ENCODE measurements at places on chromosomes 7 and 10.

DNA sequence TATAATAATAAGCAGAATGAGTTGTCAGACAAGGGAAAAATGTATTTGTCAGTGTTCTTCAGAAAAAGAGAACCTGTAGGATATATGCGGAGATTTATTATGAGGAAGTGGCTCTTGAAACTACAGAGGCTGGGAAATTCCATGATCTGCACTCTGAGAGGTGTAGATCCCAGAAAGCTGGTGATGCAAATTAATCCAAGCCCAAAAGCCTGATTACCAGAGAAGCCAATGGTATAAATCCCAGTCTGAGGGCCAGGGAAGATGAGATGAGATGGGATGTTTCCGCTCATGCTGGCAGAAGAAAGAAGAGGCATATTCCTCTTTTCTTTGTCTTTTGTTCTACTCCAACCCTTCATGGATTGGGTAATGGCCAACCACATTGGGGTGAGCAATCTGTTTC lies 732.8 kb upstream of the IGFBP3 start:
- DNase-seq = no peak

GRCh38 chr7:132105096-132105495 lies 471.2 kb downstream of the PLXNA4 start:
- no peak for DNase-seq

DNA sequence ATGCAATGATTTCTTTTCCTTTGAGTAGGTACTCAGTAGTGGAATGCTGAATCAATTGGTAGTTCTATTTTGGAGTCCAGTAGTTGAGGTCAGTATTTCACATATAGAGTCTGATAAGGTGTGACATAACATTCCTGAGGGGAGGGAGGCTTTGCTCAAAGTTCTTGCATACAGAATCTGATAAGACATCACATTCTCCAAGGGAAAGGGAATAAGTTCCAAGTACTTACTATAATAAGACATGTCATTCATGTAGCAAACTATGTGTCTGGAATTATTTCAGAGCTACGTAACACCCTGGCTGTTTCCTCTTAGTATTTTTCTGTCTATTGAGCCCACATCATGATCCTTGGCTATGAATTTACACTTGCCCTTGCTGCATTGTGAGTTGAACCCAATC lies 74.3 kb upstream of the POM121L12 start:
- DNase-seq = no peak

GRCh38 chr10:5971886-5972285 lies 5.5 kb downstream of the IL15RA start:
- DNase-seq = no peak

DNA sequence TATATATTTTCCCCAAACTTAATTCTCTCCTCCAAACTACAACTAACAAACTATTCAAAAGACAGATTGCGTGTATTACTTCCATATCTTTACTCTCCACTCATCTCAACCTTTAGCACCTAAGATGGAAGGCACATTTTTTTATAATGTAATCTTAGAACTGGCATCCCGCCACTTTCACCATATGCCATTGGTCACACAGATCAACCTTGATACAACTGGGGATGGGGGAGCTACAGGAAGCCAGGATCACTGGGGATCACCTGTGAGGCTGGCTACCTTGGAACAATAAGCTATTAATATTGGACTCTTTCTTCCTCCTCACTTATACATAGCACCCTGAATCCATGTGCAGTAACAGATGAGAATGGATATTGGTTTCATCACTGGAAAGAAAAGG lies 469.6 kb upstream of the LRRN3 start:
- DNase-seq = no peak

DNA sequence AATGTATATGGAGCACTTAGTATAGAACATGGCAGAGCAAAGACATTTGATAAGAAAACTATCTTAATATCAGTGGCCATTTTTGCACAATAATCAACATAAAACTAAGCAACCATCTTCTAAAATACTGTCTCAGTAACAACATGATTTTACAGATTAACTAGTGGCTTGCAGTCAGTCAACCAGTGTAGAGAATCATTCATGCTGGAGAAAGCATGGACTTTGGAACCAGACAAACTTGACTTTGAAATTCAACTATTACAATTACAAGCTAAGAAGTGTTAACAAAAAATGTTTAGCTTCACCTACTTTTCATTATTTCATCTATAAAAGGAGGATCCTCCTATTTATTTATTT lies 27.7 kb downstream of the CUBN start:
- no peak for DNase-seq

GRCh38 chr10:73110345-73110849 lies at the start of gene NUDT13:
TSS of gene NUDT13 (plus strand) at chr10:73110455. CDS start at chr10:73114366, 3,911 bp downstream.
- DNase-seq = no peak

DNA sequence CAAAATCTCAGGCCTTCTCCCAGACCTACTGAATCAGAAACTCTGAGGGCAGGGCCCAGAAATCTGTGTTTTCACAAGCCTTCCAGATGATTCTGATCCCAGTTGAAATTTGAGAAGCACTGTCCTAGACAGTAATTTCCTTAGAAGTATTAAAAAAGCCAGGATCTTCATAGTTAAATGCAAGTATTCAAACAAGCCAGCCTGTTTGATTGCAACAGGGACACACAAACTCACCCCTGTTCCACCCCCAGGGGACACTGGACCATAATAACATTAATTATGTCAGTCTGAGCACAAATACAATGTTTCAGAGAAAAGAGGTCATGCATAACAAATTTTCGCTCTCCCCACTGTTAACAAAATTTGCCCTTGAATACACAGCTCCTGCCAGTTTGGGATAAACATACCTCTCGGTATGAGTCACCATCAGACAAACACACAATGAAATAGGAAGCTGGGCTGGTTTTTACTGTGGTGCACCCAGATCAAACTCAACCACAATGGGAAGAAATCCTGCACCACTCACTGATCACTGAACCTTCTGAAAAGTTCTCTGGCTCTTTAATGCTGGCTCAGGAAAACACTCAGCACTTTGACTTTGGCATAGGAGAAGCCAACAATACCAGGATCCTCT lies 34.3 kb downstream of the ABLIM1 start:
- DNase-seq = no peak

DNA sequence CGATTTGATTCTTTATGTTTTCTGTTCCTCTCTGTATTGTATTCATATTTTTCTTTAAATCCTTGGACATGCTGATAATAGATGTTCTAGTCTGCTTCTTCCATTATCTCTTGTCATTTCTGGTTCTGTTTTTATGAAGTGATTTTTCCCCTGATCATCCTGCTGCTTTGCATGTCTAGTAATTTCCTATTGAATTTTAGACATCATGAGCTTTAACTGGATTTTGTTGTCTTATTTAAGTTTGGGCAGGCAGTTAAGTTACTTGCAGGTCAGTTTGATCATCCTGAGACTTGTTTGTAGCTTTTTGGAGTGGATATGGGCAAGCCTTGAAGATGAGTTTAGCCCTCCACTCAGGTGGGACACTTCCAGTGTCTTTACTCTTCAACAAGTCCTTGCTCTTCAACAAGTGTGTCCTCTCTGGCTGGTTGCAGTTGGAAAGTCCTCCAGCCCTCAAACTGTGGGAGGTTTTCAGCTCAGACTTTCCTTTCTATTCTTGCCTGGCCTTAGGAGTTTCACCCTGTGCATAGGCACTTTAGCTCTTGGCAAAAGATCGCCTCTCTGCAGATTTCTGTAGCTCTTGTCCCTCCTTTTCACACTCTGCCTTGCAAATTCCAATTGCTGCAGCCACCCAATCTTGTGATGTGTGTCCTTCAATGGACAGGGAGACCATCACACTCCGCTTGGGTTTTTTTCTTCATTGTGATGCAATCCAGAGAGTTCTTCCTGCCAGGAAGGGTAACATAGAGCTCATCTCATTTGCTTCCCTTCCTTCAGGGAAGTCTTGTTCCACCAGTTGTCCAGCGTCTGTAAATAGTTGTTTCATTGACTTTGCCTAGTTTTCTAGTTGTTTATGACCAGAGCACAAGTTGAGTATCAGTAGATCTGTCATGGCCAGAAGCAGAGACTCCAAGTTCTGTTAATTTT lies 197.2 kb upstream of the SH2B2 start:
- no peak for DNase-seq

DNA sequence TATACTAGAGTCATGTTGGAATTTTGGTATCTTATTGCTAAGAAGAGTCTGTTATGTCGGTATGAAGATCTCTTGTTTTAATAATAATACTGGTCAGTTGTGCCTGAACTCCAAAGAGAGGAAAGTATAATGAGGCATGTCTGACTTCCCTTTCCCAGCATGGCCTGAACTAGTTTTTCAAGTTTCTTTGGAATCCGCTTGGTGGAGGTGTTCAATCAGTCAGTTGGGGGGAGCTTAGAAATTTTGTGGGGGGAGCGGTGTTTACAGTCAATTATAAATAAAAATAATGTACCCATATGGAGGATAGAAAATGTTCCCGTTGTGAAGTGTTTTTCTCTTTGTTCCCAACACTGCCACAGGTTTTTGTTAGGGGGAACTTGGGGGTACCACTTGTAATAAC lies 1.5 kb upstream of the TRDMT1 start:
- DNase-seq = no peak

DNA sequence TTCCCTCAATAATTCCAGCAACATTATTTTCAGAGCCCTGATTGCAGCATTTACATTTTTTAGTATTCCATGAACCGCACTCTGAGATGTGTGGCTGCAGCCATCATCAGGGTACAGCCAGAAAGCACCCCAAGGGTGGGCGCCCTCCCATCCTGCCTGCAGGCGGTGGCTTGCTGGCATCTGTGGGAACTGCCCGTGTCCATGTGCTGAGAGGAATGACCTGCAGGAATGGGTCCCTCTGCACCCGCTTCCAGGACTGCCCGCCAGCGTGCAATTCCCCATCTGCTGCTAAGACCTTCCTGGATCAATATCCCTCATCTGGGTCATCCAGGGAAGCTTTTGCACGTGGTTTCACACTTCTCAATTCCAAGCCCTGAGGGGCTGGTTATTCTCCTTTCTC lies 32.8 kb upstream of the NUB1 start:
- DNase-seq = no peak

DNA sequence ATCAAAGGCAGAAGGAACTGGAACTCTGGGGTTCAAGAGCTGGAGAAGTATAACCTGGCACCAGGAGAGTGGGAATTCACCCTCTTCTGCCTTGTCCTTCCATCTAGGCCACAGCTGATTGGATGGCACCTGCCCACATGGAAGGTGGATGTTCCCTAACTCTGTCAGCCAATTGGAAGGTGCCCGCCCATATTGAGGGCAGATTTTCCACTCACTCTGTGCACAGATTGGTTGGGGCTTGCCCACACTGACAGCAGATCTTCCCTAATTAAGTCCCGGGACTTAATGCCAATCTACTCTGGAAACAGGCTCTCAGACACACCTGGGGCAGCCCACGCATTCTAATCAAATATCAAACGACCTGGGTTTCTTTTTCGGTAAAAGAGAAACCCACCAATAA lies 1142.3 kb upstream of the CELF2 start:
- DNase-seq = no peak

GRCh38 chr10:114166043-114166442 lies 8.0 kb downstream of the CCDC186 start:
- no peak for DNase-seq

- DNase-seq = no peak
Measured at GRCh38 chr7:15306296-15306695, 255.5 kb downstream of the AGMO start.

GRCh38 chr7:44085546-44085945 lies 3.2 kb upstream of the POLM start:
- no peak for DNase-seq

- DNase-seq = no peak
Measured at GRCh38 chr10:14635043-14635710, 139.5 kb downstream of the FAM107B start.

DNA sequence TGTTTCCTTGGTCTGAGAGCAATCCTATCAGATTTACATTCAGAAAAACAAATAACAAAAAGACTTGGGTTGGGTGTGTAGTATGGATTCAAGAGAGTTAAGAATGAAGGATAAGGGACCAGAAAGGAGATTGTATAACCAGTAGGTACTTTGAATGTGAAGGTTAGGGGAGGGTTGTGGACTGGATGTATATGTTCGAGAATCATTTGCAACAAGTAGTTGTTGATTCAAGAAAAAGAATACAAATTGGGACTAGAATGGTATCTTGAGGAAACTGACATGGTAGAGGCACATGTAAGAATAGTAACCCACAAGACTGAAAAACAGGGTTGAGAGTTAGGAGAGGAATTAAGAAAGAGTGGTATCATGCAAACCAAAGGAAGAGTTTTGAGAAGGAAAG lies 240.0 kb upstream of the PPP1R3A start:
- no peak for DNase-seq

GRCh38 chr7:71221549-71221948 lies 89.6 kb downstream of the GALNT17 start:
- DNase-seq = no peak

DNA sequence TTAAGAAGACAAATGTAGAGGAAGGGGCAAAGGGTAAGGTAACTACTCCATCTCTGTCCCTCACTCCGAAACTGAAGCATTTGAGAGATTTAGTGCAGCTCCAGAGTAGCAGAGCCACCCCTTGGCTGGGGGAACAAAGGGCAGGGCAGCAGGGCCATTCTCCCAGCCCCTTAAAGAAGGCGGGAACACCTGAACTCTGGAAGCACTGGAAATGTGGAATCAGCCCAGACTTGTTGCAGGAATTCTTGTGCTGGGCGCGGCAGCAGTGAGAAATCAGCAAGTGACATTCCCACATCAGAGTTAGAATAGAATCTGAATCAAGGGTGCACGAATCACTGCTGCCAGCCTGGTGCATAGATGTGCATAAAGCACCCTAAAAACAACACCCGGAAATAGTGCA lies 34.4 kb upstream of the GRM8 start:
- no peak for DNase-seq

- DNase-seq = no peak
Measured at GRCh38 chr7:89554209-89554608, 600.1 kb upstream of the STEAP1 start.

DNA sequence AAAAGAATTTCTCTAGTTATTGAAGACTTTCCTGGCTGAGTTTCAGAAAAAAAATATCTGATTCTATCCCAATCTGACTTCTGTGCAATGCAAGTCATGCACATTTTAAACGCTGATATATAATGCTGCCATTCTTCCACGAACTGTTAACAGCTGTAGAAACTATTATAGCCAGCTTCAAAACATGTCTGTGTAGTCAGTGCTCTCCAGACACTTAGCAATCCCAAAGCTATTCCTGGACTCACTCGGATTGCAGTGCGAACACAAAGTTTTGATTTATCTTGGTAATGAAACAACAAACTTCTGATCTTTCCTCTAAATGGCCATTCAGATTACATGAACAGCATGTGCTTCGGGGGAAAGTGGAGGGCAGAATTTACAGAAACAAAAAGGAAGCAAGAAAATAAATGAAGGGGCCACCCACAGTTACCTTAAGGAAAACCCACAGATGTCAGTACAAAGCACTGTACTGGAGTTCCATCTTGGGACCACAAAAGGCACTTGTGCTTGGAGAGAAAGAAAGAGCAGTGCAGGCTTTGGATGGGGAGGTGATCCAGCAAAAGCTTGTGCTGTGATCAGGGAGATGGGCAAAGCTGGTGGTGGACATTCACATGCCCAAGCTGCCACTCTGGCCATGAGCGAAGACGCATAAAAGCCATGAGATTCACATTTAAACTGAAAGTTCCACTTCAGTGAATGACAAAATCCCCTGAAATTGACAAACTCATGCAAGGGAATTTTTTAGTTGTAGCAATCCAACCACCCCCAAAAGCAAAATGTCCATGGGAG lies 32.1 kb upstream of the ADO start:
- no peak for DNase-seq
